ENCODE measurements at places on chromosomes 4 and X.

GRCh38 chr4:176387571-176387970 lies 67.8 kb downstream of the SPCS3 start:
- DNase-seq = no peak

GRCh38 chr4:58761563-58761962 lies 1651.4 kb upstream of the IGFBP7 start:
- no peak for DNase-seq

GRCh38 chrX:123267220-123267619 lies 83.1 kb downstream of the GRIA3 start:
- peak; percentile 6 for DNase-seq

- no peak for DNase-seq
Observed at GRCh38 chr4:128558896-128559679, 250.4 kb upstream of the JADE1 start.

DNA sequence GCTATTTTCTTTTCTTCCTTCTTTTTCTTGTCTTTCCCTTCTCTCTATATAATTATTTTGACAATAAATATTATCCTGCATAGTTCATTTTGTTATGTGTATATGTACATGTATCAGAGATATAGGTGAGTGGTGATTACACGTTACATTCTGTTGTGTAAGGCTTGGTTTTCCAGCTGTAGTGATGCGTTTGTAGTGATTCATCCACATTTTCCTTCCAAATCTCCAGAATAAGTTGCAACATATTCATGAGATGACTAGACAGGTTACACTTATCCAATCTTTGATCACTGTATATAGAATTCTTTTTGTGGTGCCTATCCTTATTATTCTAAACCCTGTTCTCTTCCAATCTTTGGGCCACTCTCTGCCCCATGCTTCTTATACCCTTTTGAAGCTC lies 540.2 kb downstream of the GBA3 start:
- no peak for DNase-seq

- DNase-seq = peak; percentile 49
Observed at GRCh38 chr4:88533937-88534750, 10.6 kb upstream of the PYURF start.

All from AG08396 (cell line).